CD4-positive, alpha-beta memory T cell (primary cell): ENCODE measurements at places on chromosomes 1 and 21. TPM values are rescaled to one million over a fixed set of nuclear protein-coding genes. Genes with fewer than 3 reads are reported as not detected.

- DNase-seq: no peak
Measured at GRCh38 chr1:42844592-42845140, 1.7 kb upstream of the ZNF691 start.

Gene SLC45A1
- 1.2 TPM for total RNA-seq

DNA sequence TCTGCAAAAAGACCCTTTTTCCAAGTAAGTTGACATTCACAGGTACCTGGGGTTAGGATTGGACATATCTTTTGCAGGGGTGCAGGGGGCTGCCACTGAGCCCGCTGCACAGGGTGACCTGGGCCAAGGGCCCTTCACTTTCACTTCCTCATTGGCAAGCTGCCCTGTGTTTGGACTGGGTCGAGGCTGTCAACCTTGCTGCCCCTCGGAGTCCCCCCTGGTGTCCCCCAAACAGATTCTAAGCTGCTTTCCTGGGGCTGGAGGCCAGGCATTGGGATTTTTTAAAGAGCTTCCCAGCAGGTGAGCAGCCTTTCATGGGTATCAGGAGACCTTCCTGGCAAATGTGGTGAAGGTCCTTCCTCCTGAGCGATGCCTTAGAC, 7.9 kb upstream of the UMODL1 start:
- no peak for DNase-seq

DNA sequence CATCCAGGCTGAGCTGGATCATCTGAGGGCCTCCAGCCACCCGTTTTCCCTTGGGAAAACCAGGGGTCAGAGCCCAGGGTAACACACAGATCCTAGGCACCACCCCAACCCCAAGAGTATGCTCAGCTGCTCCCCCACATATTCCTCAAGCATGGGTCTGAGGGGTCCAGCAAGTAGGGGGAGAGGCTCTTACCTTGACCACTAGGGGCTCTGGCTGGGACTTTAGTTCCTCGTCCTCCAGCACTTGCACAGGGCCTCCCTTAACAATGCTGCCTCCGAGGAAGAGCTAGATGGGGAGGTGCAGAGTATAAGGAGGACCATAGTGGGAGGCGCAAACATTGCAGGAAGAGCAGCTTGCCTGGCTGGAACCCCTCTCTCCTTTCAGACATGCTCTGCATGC, 7.5 kb downstream of the SELENBP1 start:
- DNase-seq: no peak

- no peak for DNase-seq
Measured at GRCh38 chr1:45522324-45523104, 830 bp upstream of the PRDX1 start.

DNA sequence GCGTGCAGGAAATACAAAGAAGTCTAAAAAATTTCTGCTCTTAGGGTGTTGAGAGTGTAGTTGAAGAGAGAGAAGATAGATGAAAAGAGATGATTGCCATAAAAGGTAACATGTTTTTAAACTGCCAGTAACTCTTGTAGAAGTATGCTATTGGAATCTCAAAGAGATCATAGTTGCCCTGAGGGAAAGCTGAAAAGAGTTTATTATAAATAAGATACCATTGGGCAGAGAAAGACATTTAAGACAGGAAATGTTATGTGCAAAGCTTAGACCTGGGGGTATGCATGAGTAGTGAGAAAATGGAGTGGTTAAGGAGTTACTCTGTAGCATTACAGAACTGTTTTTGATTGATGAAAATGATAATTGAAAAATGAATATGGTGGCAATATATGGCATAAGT, 17.6 kb downstream of the GABPA start:
- DNase-seq: no peak

DNA sequence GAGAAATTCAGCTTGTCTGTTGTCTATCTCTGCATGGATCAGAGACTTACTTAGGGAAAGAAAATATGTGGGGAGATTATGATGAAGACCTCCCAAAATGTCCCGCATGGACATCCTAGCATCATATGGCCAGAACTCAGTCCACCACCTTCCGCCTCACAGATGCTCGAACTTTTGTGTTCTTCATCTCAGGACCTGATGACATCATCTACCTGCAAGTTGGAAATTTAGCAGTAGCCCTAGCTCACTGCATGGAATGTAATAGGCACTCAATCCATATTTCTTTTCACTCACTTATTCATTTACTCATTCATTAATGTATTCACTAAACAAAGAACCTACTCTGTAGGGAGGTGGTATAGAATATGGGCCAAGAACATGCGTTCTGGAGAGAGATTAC, 96.8 kb downstream of the CLIC6 start:
- DNase-seq: no peak

DNA sequence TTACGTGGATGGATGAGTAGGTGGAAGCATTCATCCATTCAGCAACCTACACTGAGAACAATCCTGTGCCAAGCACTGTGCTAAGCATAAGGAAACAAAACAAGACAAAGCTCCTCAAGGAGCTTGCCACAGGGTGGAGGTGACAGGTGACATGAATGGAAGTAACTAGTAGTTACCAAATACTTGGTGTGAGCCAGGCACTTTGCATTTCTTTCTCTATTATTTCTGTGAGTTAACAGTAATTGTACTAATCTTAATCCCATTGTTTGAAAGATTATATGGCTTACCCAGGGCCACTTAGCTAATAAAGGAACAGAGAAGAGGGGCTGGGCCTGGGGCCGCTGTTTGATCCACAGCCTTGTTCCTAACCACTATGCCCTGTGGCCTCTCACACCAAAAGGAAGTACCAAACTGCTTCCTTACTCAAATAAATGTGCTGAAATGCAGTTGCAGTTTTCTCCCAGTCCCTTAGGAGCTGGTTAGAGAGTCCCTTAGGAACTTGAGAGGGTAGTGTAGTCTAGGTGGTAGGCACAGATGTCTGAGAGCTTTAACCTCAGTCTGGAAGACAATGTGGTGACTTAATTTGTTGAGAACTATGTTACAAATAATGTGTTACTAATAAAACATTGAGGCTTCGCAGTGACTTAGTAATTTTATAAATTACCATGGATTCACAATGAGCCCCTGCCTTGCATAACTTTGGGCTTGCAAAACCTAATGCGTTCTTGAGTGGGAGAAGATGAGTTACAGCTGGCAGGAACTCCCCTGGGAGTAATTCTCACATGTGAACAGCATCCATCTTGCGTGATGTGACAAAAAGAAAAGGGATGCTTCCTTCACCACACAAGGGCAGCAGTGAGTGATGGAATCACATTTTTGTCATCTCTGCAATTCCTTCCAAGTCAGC, 69.8 kb downstream of the MPZL1 start:
- DNase-seq: no peak

- no peak for DNase-seq
Measured at GRCh38 chr1:188295157-188295556, 1466.4 kb downstream of the PLA2G4A start.

Gene CHRNB2
- total RNA-seq: not detected

DNA sequence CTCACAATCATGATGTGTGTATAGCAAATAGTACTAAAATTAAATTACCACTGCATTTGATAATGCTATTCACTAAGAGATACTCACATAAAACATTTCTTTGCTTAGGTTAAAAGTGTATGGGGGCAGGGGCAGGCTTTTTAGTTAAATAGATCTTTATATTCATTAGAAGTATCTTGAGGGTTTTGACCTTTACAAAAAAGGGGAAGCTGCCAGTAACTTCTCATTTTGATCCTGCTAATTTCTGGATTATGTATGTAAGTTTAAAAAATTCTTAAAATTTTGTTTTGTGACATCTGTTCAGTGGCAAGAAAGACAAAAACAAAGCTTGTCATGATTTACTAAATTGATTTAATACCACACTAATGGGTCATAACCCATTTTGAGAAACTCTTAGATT, 45.8 kb upstream of the S1PR1 start:
- DNase-seq: no peak

DNA sequence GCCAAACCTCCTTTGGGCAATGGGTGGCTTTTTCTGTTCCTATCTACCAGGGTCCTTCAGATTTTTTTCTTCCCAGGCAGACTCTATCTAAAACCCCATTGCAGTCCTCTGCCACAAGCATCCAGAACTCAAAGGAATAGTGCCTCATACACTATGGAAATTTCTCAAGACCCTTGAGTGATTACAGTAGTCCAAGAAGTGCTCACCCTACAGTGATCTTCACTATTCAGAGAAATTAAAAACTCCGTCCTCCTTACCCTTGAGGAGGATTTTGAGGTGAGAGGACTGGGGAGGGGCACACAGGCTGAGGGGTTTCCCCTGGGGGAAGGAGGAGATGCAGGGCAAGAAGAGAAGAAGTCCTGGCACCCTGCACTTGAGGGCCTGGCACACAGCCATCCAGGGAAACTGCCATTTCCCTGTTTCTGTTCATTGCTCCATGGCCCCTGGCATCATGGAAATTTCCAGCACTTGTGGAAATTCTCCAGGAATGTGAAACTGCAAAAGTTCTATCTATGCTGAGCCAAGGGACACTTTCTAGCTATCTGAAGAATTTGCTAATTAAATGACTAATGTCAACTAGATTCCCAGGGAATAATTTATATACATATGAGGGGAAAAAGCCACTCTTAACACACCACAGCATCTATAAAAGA, 102.5 kb upstream of the ATP1B1 start:
- no peak for DNase-seq

DNA sequence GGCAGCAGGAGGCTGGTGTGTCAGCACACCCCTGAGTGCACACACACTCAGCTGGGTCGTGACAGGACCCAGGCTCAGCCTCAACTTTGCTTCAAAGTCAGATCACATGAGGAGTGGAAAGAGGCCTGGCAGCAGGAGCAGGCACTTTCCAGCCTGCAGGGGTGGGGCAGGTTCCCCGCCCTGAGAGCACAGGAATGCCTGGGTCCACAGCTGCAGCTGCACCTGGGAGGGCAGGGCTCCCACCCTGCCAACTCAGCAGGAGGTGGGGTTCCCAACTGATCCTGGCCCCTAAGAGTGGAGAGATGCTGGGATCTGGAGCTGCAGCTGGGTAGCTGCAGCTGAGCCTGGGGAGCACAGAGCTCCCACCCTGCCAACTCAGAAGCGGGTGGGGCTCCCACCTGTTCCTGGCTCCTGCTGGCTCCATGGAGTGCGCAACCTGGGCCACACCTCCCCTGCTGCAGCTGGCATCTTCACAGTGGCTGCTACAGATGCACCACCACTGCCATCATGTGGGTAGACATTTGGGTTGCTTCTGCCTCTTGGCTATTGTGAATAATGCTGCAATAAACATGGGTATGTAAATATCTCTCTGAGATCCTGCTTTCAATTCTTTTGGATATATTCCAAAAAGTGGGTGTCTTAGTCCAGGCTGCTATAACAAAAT, 415.4 kb downstream of the TTLL7 start:
- no peak for DNase-seq

Gene SH3BGR
- total RNA-seq: 0.58 TPM

DNA sequence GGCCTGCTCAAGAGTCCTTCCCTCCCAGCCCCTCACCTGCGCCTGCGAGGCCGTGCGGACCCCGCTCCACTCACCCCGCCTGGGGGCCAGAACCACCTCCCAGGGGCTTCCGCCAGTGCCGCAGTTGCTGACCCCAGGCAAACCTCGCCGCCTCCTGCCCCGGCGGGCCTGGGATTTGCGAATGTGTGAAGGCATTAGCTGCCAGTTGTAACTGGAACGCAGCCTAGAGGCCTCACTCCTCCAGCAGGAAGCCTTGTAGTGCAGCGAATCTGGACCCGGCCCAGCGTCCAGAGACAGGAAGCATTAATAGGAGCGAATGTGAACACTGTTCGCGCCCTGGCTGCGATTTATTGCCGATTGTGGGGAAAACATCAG, 140.9 kb upstream of the ARHGEF16 start:
- no peak for DNase-seq

Gene BARHL2
- total RNA-seq: not detected

Gene BRWD1
- 99.0 TPM for total RNA-seq

- DNase-seq: no peak
Measured at GRCh38 chr1:239931341-239931740, 160.3 kb upstream of the FMN2 start.

GRCh38 chr1:51636191-51636590, 19.3 kb downstream of the OSBPL9 start:
- no peak for DNase-seq

DNA sequence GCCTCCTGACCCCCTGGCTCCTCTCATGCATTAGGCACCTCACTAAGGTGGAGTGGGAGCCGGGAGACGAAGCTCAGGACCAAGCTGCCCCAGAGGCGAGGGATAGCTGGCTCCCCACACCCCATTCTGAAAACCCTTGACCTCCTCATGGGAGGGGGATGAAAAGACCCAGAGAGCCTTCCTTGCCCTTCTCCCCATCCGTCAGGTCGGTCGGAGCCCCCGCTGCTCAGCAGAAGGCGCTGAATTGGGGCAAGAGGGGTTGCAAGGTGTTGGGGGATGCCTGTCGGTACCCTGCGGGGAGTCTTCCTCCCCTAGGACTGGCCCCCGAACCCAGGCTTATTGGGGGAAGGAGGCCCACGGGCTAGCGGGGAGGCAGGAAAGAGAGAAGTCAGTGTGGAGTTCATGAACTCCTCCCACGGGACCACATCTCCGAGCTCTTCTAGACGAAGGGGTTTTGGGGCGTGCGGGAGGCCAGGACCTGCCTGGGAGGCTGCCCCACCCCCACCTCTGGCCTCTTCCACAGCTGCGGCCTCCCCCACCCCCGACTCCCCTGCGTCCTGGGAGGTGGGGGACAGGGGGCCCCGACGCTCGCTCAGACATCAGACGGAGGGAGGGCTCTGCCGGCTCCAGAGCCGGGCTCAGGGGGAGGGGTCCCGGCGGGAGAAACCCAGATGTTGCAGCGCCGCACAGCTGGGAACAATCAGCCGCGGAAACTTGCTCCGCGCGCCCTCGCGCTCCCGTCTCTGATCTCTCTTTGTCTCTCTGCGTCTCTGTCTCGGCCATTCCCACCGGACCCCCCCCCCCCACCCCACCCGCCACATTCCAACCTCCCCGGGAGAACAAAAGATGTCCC, 719 bp downstream of the MFAP2 start:
- no peak for DNase-seq

Gene LCE3D
- not detected for total RNA-seq

Gene FAM167B
- total RNA-seq: 1.2 TPM

Gene BACE2
- total RNA-seq: not detected

Gene PRDX6
- 74.8 TPM for total RNA-seq

Gene SELL
- total RNA-seq: 378 TPM

DNA sequence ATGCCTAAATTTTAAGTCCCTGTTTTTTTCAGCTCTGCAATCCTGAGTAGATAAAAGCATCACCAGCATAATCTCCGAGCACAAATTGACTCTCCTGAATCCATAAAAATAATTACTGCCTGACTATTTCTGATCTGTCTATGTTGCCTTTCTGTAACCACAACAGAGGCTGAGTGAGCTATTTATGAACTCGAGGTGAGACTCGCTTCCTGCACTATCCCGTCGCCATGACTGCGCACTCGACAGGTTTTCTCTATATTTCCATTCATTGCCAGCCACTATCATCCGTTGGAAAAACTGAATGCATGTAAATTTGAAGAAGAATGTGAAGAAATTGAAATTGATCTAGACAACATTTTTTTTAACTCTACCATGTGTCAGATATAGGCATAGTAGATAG, 897.2 kb downstream of the ADGRL2 start:
- no peak for DNase-seq

Gene UBE2U
- total RNA-seq: not detected

DNA sequence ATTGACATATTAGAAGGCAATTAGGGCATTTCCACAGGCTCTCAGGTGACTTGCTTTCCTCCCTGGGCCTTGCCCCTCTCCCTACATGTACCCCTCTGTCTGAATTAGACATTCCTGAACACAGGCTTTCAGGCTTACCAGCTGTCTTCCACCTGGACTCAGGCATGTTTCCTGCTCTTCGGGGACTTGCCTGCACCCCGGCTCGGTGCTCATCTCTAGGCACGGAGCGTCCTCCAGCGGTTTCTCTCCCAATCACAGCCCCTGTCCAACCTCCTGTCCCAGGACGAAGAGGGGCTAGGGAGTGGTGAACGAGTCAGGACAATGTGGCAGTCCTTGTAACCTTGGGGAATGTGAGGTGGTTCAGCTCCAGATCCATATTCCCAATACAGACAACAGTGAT, 4.2 kb downstream of the PROK1 start:
- no peak for DNase-seq
